Activated naive CD4-positive, alpha-beta T cell treated with anti-CD3 and anti-CD28 coated beads, Interleukin-2, amount 50 U/mL, for 16 hours (primary cell): ENCODE measurements at places on chromosomes 1 and 21.

DNA sequence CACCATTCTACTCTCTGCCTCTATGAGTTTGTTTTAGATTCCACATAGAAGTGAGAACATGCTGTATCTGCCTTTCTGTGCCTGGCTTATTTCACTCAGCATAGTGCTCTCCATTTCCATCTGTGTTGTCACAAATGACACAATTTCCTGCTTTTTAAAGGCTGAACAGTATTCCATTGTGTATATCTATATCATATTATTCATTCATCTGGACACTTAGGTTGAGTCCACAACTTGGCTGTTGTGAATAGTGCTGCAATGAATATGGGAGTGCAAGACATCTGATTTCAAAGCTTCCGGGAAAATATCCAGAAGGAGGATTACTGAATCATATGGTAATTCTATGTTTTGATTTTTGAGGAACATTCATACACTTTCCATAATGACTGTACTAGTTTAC, 20.1 kb upstream of the DONSON start:
- no peak for DNase-seq

GRCh38 chr1:50568782-50569181, 145.5 kb upstream of the DMRTA2 start:
- no peak for DNase-seq

- DNase-seq = no peak
Measured at GRCh38 chr1:115877511-115877910, 36.6 kb upstream of the NHLH2 start.

DNA sequence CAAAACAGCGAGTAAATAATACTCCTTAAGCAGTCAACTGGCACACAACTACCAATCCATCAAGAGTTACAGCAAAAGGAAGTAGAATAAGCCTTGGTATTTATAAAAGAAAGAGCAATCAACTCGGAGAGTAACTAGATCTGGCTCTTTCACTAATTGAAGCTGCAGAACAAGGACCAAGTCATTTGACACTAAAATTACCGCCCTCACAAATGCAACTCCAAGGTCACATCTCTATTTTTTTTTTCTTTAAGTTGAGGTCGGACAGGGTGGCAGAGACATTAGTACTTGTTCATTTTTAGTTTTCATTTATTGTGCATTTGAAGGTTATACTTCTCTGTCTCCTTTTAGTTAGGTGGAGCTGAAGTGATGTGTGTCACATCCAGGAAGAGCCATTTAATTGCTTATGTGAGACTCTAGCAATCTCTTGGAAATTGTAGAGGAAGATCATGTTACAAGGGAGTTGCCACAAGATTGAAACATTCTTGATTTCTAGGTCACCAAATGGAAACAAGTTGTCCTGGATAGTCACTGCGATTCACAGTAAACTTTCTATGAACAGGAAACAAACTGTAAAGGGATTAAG, 138.1 kb upstream of the ADAMTS5 start:
- DNase-seq = no peak

DNA sequence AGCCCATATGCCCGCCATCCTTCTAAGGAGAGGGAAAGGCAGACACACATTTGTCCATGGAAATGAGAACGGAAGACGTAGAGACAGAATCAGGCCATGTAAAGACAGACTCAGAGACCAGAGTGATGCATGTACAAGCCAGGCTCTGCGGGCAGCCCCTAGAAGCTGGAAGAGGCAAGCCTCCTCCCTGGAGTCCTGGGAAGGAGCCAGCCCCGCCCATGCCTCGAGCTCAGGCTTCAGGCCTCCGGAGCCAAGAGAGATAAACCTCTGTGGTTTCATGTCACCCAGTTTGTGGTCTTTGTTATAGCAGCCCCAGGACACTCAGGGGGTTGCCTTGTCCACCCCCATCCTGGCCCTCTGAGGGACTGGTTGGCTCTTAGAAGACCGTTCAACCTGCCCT, 11.6 kb downstream of the PDE9A start:
- no peak for DNase-seq

GRCh38 chr1:217432339-217432738, 198.6 kb downstream of the GPATCH2 start:
- no peak for DNase-seq

DNA sequence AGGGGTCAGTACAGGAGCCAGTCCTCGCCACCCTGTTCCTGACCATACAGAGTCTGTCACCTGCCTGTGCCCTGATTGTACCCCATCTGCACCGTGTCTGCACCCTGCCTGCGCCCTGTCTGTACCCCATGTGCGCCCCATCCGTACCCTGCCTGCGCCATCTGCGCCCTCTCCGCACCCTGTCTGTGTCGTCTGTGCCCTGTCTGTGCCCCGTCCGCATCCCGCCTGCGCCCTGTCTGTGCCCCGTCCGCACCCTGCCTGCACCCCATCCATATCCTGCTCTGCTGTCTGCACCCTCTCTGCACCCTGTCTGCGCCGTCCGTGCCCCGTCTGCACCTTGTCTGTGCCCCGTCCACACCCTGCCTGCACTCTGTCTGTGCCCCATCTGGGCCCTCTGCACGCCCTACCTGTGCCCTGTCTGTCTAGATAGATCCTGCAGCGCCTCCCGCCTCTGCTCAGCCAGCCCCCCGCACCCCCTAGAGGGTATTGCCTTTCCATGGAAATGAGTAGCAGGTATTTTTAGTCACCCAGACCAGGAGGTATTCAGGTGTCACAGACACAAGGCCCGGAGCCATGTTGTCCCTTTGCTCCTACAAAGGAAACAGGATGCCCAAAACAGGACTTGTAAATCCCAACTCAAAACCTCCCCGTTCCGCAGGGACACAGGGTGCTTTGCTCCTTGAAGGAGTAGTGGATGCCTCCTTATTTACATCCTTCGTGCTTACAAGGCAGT, 7.7 kb upstream of the NPHP4 start:
- no peak for DNase-seq

DNA sequence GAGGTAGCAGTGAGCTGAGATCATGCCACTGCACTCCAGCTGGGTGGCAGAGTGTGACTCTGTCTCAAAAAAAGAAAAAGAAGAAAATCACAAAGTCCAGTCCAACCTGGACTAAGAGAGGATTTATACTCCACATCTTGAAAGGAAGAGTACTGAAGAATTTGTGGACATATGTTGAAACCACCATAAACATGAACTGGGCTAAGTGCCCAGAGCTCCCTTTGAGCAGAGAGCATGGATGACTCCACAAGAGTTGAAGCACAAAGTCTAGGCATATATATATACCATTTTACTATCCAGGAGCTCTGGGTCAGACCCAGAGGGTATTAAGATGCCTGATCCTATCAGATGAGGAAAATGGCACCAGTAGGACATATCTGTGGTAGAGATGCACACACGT, 86.6 kb downstream of the OMA1 start:
- no peak for DNase-seq

DNA sequence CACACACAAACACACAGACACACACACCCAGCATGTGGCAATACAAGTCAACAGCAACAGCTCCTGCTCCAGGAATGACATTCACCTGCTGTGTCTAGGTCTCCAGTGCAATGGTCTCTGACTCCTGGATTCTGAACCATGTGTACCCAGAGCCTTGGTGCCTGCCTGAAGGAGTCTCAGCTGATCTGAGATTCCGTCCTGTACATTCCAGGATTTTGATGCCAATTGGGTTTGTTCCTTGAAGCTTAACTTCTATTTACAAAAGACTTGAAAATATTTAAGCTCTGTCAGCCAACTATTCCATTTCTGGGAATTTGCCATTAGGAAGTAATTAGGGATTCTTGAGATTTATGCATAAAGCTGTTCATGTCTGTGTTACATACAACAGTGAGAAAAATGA, 85.4 kb upstream of the LRRC8D start:
- no peak for DNase-seq

DNA sequence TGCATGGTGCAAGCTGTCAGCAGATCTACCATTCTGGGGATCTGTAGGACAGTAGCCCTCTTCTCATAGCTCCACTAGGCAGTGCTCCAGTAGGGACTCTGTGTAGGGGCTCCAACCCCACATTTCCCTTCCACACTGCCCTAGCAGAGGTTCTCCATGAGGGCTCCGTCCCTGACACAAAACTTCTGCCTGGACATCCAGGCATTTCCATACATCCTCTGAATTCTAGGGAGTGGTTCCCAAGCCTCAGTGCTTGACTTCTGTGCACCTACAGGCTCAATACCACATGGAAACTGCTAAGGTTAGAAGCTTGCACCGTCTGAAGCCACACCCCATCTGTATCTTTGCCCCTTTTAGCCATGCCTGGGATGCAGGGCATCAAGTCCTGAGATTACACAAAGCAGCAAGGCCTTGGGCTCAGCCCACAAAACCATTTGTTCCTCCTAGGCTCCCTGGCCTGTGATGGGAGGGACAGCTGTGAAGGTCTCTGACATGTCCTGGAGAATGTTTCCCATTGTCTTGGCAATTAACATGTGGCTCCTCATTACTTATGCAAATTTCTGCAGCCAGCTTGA, 117.0 kb upstream of the NFIA start:
- no peak for DNase-seq

DNA sequence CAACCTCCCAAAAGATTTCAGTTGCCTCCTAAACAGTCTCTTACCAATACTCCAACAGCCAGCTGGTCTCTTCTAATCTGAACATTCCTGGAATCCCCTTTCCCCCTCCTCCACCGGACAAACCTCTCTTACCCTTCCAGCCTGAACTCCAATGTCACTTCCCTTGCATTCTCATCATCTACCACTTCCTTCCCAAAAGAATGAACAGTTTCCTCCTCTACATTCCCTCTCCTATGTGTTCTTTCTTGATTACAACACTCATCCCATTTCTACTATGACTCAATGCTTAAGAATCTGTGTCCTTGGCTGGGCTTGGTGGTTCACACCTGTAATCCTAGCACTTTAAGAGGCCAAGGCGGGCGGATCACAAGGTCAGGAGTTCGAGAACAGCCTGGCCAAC, 417.1 kb downstream of the SETD4 start:
- DNase-seq = no peak
